Calu3 (cell line): ENCODE measurements at places on chromosomes 3 and 15. TPM values are rescaled to one million over a fixed set of nuclear protein-coding genes. Genes with fewer than 3 reads are reported as not detected.

VGLL3 gene
- total RNA-seq: 40.0 and 48.2 TPM in 2 replicates

APH1B gene
- 11.4 and 11.6 TPM in 2 replicates for total RNA-seq

- H3K36me3 ChIP-seq: no peaks in the 10 kb centered on the region
- no peaks in the 10 kb centered on the region for H3K4me1 ChIP-seq
- DNase-seq: no peak
- H3K27me3 ChIP-seq: no peaks in the 10 kb centered on the region
- no peak overlapping the region for H3K27ac ChIP-seq
Measured at GRCh38 chr3:115928376-115928775, 305.1 kb downstream of the GAP43 start.

OR4M2 gene
- not detected in 2 replicates for total RNA-seq

C2CD4B gene
- total RNA-seq: 18.8 and 29.9 TPM in 2 replicates

WWTR1 gene
- 202 and 269 TPM in 2 replicates for total RNA-seq

DNA sequence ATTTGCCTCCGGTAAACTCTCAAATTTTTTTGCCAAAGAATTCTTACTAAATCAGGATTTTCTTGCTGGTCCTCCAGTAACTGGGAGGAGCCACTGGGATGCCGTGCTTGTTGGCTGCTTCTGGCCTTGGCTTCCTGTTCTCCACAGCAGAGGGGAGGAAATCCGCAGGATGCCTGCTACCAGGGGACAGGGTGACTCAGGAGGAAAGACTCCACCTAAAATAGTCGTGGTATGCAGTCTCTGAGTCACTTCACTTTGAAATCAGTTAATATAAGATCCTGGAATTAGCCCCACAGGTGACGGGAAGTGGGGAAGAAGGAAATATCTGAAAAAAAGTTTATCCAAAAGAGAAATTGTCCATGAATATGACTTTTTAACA, 6.5 kb upstream of the TM4SF18 start:
- H3K4me3 ChIP-seq: no peak overlapping the region
- H3K27me3 ChIP-seq: no peaks in the 10 kb centered on the region
- peaks cover 44% of the 10 kb centered on the region for H3K4me1 ChIP-seq

SETMAR gene
- total RNA-seq: 7.8 and 10.4 TPM in 2 replicates

- H3K27ac ChIP-seq: no peak overlapping the region
- no peaks in the 10 kb centered on the region for H3K27me3 ChIP-seq
- no peaks in the 10 kb centered on the region for H3K36me3 ChIP-seq
Measured at GRCh38 chr3:67662733-67663132, 8.3 kb upstream of the SUCLG2 start.

CPLX3 gene
- total RNA-seq: 0.21 and 0.29 TPM in 2 replicates

DNA sequence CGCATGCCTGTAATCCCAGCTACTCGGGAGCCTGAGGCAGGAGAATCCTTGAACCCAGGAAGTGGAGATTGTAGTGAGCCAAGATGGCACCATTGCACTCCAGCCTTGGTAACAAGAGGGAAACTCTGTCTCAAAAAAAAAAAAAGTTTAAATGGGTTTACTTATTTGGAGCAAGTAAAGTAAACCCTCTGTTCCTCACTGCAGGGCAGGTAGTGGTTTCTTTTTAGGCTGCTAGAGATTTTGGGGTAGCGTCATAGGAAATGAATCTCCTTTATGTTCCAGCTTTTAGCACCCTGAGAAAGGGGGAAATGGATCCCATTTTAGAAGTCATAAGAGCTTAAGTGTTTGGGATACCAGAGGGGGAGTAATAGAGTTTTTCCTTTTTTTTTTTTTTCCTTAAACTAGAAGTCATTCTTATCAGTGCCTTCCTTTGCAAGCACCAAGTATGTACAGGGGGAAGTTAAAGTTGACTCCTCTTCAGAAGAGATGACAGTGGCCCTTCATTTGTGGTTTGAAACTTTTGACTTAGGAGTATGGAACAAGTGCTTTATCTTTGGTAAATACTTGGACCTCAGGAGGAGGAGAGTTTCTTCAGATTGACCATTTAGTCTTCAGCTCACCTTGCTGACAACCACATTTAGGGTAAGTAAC, 8.0 kb downstream of the PXK start:
- H3K27ac ChIP-seq: no peak overlapping the region
- no peak overlapping the region for H3K4me3 ChIP-seq
- DNase-seq: no peak

IQCH gene
- 5.5 and 8.1 TPM in 2 replicates for total RNA-seq

MFN1 gene
- 79.9 and 86.2 TPM in 2 replicates for total RNA-seq

GRCh38 chr3:130907966-130908365, 14.1 kb downstream of the ATP2C1 start:
- H3K27ac ChIP-seq: no peak overlapping the region
- peaks cover 5% of the 10 kb centered on the region for H3K36me3 ChIP-seq
- DNase-seq: no peak
- H3K4me1 ChIP-seq: peaks cover 31% of the 10 kb centered on the region
- H3K27me3 ChIP-seq: no peaks in the 10 kb centered on the region

SPRED1 gene
- total RNA-seq: 16.1 and 16.4 TPM in 2 replicates

- H3K36me3 ChIP-seq: peaks cover 46% of the 10 kb centered on the region
- DNase-seq: no peak
- H3K27ac ChIP-seq: no peak overlapping the region
- H3K4me3 ChIP-seq: no peak overlapping the region
- no peaks in the 10 kb centered on the region for H3K27me3 ChIP-seq
- peaks cover 8% of the 10 kb centered on the region for H3K4me1 ChIP-seq
Measured at GRCh38 chr3:64019271-64019670, 4.0 kb downstream of the PSMD6 start.

SEMA3B gene
- total RNA-seq: 20.3 and 25.7 TPM in 2 replicates

DNA sequence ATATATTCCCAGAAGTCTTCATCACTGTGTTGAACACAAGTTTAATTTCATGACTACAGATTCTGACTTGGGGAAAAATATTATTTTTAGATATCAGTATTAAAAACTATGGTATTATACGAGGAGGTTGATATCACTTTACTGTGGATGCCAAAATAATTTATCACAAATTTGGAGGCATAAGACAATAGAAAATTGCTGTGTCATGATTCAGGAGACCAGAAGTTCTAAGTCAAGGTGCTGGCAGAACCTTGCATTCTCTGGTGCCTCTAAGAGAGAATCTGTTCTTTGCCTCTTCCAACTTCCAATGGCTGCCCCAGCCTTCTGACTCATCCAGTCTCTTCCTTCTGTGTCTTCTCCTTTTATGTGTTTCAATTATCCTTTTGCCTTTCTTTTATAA, 325.0 kb upstream of the CNTN4 start:
- no peak overlapping the region for H3K27ac ChIP-seq
- no peaks in the 10 kb centered on the region for H3K27me3 ChIP-seq
- H3K4me1 ChIP-seq: no peaks in the 10 kb centered on the region
- no peaks in the 10 kb centered on the region for H3K36me3 ChIP-seq
- no peak for DNase-seq

GRCh38 chr3:39013921-39014509, 37.7 kb downstream of the SCN11A start:
- no peak overlapping the region for H3K4me3 ChIP-seq
- no peak overlapping the region for H3K27ac ChIP-seq
- no peaks in the 10 kb centered on the region for H3K4me1 ChIP-seq
- DNase-seq: no peak
- peaks cover 13% of the 10 kb centered on the region for H3K27me3 ChIP-seq

GABRR3 gene
- total RNA-seq: not detected in 2 replicates

PIERCE2 gene
- 2.9 and 3.1 TPM in 2 replicates for total RNA-seq

- no peak overlapping the region for H3K27ac ChIP-seq
- peaks cover 10% of the 10 kb centered on the region for H3K4me1 ChIP-seq
- H3K27me3 ChIP-seq: no peaks in the 10 kb centered on the region
- H3K4me3 ChIP-seq: no peak overlapping the region
- DNase-seq: no peak
Measured at GRCh38 chr3:8491271-8492144, 10.1 kb upstream of the LMCD1 start.

SEMA6D gene
- total RNA-seq: not detected in 2 replicates

DNA sequence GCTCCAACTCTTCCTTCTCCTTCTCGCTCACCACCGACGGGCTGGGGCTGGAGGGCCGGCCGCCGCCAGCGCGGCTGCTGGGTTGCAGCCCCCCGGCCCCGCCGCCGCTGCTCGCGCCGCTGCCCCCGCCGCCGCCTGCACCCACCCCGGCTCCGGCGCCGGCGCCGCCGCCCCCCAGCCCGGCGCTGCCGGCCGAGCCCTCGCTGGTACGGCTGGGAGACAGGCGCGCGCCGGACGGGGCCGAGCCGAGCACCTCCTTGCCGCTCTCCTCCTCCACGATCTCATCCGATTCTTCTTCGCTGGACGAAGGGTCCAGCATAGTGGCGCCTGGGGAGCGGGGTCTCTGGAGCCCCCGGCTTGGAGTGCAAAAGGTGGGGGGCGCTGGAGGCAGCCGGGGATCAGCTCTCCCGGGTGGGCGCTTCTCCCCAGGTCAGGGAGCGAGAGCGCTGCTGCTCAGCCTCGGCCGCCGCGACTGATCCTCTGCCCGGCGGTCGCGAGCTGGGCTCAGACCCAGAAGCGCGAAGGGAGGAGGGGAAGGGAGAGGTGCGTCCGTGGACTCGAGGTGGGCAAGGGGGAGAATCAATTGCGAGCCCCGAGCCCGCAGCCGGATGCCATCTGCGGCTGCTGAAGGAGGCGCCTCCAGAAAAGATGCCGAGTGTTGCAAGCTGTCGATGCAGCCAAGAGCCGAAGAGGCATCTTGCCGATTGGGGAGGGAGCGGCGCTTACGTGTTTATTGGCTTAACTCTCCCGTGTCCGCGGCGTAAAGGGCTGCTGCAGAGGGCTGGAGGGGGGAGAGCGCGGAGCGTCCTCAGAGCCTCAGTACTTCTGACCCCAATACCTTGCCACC, at the start of gene CADPS:
Gene CADPS, minus strand, starts transcription at position 706 of the 847 bp plus-strand sequence. Its CDS starts 387 bp downstream, at position 319.
- H3K36me3 ChIP-seq: peaks cover 15% of the 10 kb centered on the region
- H3K4me1 ChIP-seq: peaks cover 8% of the 10 kb centered on the region
- no peak for DNase-seq
- peaks cover 62% of the 10 kb centered on the region for H3K27me3 ChIP-seq
- H3K27ac ChIP-seq: no peak within 1 kb of the TSS

ILDR1 gene
- total RNA-seq: 15.7 and 17.0 TPM in 2 replicates

- no peak for DNase-seq
- H3K27ac ChIP-seq: no peak overlapping the region
- no peak overlapping the region for H3K4me3 ChIP-seq
- no peaks in the 10 kb centered on the region for H3K36me3 ChIP-seq
- no peaks in the 10 kb centered on the region for H3K27me3 ChIP-seq
Measured at GRCh38 chr3:169861871-169862270, 7.9 kb downstream of the LRRC31 start.

GRCh38 chr3:125140818-125141595, 71.5 kb downstream of the SLC12A8 start:
- DNase-seq: no peak
- H3K27ac ChIP-seq: no peak overlapping the region
- H3K36me3 ChIP-seq: peaks cover 4% of the 10 kb centered on the region
- H3K4me3 ChIP-seq: no peak overlapping the region
- no peaks in the 10 kb centered on the region for H3K4me1 ChIP-seq

DNA sequence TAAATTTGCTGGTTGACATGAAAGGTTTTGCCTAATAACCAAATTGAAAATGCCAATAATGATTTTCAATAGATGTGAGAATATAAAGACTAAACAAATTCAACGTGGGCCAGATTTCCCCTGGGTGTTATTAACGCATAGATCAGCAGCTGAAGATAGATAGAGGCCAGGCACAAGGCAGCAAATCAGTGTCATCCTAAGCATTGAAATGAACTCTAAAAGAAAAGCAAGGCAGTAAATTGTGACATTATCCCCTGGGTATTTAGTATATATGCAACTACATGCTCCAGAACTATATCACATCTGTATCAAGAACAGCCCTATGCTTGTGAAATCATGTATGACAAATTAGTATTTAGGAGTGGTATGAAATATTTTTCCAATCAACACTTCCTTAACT, 167.1 kb upstream of the EPHA3 start:
- no peak overlapping the region for H3K27ac ChIP-seq
- no peaks in the 10 kb centered on the region for H3K36me3 ChIP-seq
- H3K4me1 ChIP-seq: no peaks in the 10 kb centered on the region
- no peak overlapping the region for H3K4me3 ChIP-seq
- DNase-seq: no peak
- H3K27me3 ChIP-seq: no peaks in the 10 kb centered on the region

DNA sequence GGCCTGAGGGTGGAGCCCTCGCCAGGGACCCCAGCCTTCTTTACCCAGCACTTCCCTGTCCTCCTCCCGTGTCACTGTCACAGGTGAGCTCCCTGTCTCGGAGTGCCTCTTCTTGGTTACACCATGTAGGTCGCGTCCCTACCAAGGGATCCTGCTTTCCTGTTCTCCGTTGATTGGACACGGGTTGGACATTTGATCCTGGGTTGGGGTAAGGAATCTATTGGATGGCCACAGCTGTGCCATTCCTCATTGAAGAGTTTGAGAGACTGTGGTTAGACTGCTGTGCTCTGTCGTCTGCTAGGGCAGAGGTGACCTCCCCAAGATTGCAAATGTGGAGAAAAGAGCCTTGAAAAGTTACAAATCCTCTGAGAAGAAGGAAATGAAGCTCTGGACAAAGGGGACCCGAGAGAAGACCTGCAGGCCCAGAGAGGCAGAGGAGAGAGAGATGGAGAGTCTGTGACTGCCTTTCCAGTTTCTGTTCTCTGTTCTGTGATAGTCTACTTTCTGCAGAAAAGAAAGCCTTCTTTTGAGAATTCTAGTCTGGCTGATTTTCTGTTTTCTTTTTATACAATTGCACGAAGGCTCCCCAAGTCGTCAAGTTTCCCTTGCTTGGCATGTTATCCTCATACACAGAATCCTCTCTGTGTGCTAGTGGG, 325.7 kb upstream of the RGMA start:
- no peak for DNase-seq
- no peaks in the 10 kb centered on the region for H3K36me3 ChIP-seq
- H3K4me1 ChIP-seq: no peaks in the 10 kb centered on the region
- H3K27ac ChIP-seq: no peak overlapping the region
- no peak overlapping the region for H3K4me3 ChIP-seq

GRCh38 chr15:33031324-33031821, 163.1 kb downstream of the FMN1 start:
- no peaks in the 10 kb centered on the region for H3K27me3 ChIP-seq
- no peak for DNase-seq
- no peak overlapping the region for H3K4me3 ChIP-seq

DNA sequence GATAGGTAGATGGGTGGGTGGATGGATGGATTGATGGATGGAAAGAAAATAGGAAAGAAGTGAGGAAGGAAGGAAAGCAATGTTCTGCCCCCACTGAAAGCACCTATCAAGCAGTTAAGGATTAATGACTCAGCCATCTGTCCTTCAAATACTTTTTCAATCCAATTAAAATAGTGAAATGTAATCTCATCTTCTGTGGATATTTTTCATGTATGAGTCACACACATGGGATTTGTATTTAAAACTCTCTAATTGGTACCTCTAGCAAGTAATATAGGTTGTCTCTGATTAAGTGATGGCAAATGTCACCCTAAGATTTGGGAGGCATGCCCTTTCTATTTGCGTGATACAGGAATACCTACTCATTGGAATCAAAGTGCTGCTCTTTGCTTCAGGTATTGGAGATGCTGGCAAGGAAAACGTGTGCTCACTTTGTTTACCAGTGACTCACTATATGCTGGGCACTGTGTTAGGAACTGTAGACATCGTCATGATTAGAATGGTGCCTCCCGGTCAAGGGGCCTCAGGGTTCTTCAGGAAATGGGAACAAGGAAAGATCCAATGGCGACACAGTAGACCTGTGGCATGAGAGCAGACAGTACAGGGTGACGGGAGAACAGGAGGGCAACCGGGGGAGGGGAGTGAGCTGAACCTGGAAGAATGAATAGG, 230.1 kb downstream of the CLSTN2 start:
- no peak overlapping the region for H3K27ac ChIP-seq
- no peaks in the 10 kb centered on the region for H3K4me1 ChIP-seq
- H3K27me3 ChIP-seq: peaks cover 36% of the 10 kb centered on the region
- DNase-seq: no peak
- no peak overlapping the region for H3K4me3 ChIP-seq

FBXO40 gene
- not detected in 2 replicates for total RNA-seq
